ENCODE measurements at places on chromosomes 3 and 15.
A peak's percentile ranks its signal among the peaks of the same experiment; 100 is the strongest.

GRCh38 chr3:53023072-53023823, 22.6 kb downstream of the SFMBT1 start:
- no peak for DNase-seq

DNA sequence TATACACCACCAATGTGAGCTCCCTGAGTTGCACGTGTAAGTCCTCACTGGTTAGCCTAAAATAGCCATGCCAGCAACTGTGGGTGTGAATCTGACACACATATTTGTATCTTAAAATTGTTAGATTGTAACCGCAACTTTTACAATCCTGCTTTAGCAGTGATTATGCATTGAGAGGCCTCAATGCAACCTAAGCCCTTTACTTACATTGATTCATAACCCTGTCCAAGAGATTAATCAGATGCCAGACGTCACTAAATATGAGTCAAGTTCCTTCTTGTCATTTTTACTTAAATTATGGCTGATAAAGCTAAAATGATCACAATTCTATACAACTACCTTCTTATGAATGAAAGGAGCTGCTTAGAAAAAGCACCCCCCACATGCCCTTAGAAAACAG, 46.9 kb downstream of the IL17RD start:
- no peak for DNase-seq

GRCh38 chr3:177361081-177361938, 164.0 kb upstream of the TBL1XR1 start:
- no peak for DNase-seq

GRCh38 chr3:13300546-13301285, 119.4 kb downstream of the NUP210 start:
- no peak for DNase-seq

- DNase-seq = no peak
Measured at GRCh38 chr3:42102571-42102970, 11.4 kb downstream of the TRAK1 start.

- DNase-seq = no peak
Measured at GRCh38 chr15:90294601-90295269, 29.3 kb downstream of the NGRN start.

GRCh38 chr15:57706405-57707209, at the start of gene POLR2M:
Gene POLR2M (plus strand): TSS chr15:57706714. CDS start chr15:57706843, 129 bp downstream.
- peak; percentile 78 for DNase-seq

DNA sequence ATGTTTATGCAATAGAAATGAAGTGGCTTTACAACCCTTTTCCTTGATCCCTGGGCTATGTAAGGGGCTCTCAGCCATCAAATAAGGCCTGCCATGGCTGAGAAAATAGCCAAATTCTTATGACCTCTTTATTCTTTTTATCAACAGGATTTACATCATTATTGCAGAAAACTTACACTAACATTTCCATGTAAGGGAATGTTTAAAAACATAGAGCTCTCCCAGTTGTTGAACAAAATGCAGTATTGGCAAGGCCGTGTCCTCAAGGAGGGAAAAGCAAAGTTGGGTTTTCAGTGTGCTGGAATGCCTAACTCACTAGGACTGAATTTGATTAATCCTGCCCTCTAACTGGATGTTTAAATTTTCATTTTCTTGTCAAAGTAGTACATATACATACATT, 22.3 kb downstream of the NR2C2 start:
- no peak for DNase-seq

DNA sequence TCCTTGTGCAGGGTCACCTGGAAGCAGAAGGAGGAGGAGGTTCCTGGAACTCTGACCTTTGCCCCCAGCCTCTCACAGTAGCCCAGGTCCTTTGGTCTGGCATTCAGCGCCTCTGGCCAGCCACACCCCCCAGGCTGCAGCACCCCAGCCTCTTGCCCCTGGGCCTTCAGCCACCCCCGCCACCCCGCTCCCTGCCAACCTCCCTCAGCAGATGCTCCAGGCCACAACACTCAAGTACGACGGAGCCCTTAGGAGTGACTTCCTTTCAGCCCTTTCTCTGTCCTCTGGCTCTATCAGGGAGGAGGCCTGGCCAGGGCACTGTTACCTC, 45.2 kb downstream of the GRIP2 start:
- DNase-seq = no peak

GRCh38 chr15:80455668-80456442, 51.7 kb downstream of the ARNT2 start:
- DNase-seq = peak; percentile 24

DNA sequence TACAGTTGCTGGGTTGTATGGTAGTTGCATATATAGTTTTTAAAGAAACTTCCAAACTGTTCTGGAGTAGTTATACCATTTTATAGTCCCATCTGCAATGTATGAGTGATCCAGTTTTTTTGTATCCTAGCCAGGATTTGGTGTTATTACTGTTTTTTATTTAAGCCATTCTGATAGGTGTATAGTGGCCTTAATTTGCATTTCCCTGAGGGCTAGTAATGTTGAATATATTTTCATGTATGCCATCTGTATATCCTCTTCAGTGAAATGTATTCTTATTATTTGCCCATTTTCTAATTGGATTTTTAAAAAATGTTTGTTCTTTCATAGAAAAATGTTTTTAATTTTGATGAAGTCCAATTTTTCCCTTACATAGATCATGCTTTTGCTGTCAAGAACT, 29.2 kb downstream of the PXK start:
- DNase-seq = no peak

DNA sequence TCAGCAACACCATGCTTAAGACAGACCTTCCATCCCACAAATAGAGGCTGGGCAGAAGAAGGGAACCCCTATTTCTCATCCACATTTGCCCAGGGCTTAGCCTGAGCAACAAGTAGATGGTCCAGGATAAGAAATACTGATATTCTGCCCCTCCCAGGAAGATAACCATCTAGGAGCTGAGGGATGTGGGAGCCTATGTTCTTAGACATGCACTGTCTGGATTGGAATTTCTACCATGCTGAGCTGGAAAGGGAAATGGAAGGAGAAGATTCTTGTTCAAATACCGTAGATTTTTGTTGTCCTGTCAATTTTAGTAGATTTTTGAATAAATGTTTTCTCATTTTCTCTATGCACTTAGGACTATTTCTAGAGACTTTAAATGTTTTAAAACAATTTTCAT, 450.7 kb upstream of the SEMA6D start:
- no peak for DNase-seq

DNA sequence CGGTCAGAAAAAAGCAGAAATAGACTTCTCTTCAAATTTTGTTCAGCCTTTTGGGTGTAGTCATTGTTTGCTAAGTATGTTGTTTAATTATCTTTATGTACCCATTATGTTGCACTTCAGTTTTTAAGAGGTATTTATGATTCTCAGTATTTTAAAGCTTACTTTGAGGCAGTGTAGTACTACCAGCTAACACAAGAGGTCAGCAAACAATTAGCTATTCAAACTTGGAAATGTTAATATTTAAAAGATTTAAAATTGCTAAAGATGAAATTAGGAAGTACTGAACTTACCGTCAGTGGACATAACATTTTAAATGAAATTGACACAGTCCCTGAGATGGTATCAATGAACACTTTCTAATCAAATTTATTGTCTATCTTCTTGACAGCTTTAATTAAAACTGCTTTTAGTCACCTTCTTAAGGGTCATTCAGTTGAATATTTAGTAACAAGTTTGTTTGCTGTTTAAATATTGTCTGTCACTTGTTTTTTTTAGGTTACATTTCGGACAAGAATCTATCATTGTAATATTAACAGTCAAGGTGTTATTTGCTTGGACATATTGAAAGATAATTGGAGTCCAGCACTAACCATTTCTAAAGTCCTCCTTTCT, 28.1 kb downstream of the NKIRAS1 start:
- no peak for DNase-seq

- DNase-seq = no peak
Measured at GRCh38 chr3:127015282-127016042, 32.5 kb downstream of the PLXNA1 start.

DNA sequence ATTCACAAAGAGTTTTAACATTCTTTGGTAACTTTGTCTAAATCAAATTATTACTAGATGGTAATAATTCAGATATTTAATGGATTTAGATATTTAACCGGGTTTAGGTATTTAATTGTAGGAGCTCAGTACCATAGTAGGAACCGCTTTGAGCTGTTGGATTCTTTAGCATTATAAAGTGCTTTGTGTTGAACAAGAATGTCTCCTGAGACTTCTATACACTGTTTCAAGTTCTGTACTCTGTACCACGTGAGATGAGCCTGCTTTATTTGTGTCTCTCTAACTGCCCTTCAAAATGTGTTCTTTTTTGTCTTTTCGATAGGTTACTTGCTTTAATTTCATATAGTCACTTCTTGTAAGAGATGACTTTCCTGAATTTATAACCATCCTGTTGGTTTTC, 36.0 kb downstream of the ZFAND6 start:
- no peak for DNase-seq

DNA sequence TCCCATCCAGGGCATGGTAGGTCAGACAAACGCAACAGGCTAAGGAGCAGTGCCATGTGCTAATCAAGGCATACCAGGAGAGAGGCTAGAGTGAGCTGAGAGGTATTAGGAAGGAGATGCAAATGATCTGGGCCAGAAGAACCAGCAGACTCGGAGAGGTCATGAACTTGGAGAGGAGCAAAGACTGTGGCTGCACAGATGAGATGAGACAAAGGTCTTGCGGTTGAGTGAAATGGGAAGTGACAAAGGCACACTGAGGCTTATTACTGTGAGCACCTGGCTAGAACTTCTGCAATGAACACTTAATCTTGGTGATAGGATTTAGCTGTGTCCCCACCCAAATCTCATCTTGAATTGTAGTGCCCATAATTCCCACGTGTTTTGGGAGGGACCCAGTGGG, 380.2 kb downstream of the ULK4 start:
- no peak for DNase-seq

DNA sequence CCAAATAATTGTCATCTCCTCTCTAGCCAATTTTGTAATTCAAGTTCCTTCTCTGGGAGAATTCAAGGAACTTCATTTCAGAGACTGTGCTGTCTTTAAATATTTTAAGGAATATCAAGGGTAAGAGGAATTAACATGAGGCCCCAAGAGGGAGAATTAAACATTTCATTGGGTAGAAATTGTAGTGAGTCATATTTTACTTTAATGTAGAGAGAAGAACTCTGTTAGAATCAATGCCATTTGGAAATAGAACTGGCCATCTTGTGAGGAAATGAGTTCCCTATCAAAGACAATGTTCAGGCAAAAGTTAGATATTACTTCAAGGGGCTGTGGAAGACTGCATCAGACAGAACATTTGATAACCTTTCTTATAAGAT, 43.5 kb upstream of the TP63 start:
- no peak for DNase-seq
